Activated CD4-positive, alpha-beta T cell treated with anti-CD3 and anti-CD28 coated beads for 1 hour (primary cell): ENCODE measurements at places on chromosomes 2 and 18.

GRCh38 chr2:96342085-96342484, 6.5 kb downstream of the NCAPH start:
- no peak for DNase-seq

DNA sequence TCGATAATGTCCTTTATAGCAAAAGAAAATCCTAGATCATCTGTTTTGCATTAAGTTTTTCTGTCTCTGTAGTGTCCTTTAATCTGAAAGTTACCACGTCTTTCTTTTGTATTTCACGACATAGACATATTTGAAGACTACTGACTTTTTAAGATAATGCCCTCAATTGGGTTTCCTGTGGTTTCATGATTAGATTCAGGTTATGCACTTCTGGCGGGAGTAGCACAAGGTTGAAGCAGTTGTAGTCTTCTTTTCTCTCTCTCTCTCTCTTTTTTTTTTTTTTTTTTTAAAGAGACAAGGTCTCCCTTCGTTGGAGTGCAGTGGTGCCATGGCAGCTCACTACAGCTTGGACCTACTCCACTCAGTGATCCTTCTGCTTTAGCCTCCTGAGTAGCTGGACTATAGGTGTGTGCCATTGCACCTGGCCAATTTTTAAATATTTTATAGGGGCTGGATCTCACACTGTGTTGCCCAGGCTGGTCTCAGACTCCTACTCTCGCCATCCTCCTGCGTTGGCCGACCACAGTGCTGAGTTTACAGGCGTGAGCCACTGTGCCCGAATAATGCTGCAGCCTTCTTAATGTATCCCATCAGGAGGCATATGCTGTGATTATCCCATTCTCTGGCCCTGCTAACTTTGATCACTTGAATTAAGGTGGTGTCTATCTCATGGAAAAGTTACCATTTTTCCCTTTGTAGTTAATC, 3.9 kb downstream of the INPP4A start:
- DNase-seq: no peak

- no peak for DNase-seq
Observed at GRCh38 chr2:121133551-121134319, 151.3 kb downstream of the TFCP2L1 start.

GRCh38 chr18:62521593-62521992, 1.2 kb upstream of the ZCCHC2 start:
- no peak for DNase-seq

DNA sequence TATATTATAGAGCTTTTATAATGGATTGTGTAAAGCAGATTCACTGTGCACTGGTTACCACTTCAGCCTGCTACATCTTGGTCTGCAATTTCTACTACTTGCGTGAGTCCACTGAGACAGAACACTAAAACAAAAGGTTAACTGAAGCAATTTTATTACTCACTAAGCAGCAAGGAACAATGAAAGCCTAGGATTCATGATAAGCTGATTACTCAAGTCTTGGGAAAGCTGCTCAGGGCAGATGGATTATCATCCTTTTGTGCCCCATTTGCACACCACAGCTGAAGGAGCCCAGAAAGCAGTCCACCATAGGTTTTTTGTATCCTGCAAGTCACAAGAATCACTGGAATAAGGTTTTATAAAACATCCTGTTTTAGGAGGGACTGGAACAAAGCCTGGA, 1215.2 kb upstream of the TMEFF2 start:
- DNase-seq: no peak

GRCh38 chr18:56066524-56067213, 478.7 kb upstream of the TCF4 start:
- no peak for DNase-seq

DNA sequence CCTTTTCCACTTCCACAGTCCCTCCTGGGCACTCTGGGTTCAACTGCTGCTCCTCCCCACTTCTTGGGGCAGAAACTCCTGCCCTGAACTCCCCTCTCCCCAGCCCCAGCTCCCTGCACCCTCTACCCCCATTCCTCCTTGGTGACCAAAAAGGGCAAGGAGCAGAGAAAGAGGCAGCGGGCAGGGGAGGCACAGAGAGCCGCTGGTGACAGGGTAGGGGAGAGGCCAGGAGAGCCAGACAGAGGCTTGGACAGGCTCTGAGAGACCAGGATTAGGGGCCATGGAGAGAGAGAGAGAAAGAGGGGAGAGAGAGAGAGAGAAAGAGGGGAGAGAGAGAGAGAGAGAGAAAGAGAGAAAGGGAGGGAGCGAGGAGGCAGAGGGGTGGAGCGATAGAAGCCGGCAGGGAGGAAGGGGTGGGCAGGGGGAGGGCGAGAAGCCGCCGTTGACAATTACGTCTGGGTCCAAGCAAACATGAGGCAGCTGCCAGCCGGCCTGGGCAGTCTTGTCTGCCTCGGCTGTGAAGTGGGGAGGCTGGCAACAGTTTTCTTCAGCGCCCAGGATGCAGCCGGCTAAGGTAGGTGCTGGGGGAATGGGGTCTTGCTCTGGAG, at the start of gene KCNIP3:
TSS of gene KCNIP3 (plus strand) at position 468 of the 608 bp plus-strand sequence. CDS start at position 560, 92 bp downstream.
- no peak for DNase-seq

GRCh38 chr18:3911413-3911812, 461.4 kb downstream of the TGIF1 start:
- DNase-seq: no peak

DNA sequence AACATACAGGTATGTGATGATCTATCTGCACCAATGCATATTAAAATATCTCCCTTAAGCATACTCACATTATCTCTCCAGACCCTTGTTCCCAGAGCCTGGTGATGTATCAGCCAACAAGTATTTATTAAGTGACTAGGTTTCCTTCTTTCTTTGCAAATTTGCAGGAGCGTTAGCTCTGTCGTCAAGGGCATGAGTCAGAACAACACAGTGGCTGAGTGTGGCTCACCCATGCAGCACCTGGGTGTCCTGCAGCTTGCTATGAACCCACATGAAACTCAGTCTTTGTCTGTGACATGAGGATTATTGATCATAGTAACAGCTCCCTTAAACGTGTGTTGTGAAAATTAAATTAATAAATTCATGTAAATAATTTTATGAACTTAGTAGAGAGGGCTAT, 96.6 kb downstream of the PIEZO2 start:
- no peak for DNase-seq

DNA sequence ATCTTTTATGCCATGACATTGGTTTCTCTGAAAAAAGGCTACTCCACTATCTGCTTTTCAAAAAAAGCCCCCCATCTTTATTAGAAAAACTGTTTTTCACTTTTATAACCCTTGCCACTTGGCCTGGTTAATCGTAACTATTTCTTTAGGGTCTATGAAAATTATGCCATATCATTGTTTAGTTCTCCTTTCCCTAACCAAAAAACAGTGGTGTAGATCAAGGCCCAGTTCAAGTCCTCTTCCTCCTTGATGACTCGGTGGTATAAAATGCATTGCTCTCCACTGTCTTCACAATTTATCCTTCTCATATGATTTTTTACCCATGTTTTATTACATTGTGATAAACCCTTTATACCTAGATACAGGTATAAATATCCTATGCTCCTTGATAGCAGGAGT, 205.5 kb downstream of the ZNF521 start:
- no peak for DNase-seq

DNA sequence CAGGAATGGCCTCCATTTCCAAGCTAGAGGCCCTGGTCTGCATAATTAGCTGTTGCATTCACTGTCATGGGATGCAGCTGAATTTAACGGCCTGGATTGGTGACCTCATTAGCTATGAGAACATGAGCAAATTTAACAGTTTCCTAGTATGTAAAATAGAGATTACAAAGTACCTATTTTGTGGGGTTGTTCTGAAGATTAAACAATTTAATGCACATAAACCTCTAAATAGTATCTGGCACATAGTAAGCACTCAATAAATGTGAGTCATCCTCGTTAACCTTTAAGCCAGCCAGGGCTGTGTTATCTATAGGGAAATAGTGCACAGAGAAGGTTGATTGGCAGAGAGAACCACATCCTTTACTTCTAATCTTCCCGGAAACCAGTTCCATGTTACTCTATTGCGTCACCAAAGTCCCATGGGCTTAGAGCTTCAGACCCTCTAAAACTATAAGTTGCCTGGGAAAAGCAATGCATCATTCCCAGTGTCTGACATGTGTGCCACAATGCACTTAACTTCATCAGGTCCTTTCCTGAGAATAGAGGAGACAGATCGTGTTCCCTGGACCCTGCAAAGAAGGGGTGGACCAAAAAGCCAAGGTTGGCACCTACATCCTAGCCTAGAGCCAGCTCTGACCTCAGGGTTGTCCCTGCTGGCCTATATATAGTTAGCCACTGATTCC, 196.5 kb downstream of the LNPK start:
- no peak for DNase-seq

GRCh38 chr18:45802814-45803492, 22.5 kb upstream of the SIGLEC15 start:
- no peak for DNase-seq

DNA sequence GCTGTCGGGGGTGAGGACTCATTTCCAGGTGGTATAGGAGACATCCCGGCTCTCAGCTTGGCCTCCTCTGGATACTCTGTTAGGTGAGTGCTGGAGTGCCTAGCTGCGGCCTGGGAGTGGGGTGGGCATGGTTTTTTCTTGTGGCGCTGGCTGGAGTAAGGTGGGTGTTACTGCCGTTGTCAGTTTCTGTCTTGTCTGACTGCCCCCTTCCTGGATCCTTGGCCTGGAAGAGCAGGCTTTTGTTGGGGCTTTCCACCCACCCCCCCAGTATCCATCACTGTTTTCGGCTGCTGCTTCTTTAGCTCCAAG, 69.2 kb downstream of the DGKD start:
- no peak for DNase-seq

DNA sequence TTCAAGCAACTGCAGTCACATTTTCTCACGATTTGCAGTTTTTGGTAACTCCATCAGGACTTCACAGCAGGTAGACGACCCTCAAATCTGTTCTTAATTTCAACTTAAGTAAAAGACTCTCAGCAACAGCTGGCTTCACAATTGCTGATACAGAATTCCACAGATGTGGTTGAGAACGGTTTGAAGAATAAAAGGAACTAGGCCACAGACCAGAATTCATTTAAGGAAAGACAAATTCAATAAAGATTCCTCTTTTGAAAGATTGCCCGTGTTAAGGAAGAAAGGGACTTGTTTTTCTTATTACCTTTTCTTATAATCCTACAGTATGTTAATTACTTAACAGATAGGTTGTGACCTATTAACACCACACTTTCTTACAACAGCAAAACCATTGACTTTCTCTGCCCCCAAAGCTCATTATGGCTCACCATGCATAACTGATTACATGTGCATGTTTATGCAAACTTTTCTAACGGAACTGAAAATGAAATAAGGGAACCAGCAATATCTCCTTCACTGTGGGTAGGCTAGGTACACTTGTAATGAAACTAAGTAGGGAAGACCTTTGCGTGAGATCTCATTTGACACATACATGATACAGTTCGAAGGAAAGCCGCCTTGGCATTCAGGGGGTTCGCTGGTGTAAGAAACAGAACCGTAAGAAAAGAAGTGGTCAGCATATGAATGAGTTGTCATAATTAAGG, 4.7 kb upstream of the ZNF516 start:
- DNase-seq: no peak

GRCh38 chr18:43130716-43131260, 15.3 kb upstream of the RIT2 start:
- DNase-seq: no peak

DNA sequence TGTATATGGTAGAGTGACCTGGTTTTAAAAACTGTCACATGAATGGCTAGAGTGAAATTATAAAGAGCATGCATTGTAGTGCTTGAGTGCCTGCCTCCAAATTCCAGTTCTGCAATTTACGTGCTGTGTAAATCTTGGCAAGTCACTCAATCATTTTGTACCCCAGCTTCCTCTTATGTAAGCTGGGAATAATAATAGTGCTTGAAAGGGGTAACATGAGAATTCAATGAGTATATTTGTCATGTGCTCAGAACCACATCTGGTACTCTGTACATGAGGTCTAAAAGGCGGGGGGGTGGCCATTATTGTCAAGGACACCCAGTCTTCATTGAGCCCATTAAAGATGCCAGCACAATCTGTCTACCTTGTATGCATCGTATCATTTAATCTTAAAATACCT, 214.8 kb downstream of the MC4R start:
- no peak for DNase-seq
